LoVo (cell line): ENCODE measurements at places on chromosomes 4 and X.

DNA sequence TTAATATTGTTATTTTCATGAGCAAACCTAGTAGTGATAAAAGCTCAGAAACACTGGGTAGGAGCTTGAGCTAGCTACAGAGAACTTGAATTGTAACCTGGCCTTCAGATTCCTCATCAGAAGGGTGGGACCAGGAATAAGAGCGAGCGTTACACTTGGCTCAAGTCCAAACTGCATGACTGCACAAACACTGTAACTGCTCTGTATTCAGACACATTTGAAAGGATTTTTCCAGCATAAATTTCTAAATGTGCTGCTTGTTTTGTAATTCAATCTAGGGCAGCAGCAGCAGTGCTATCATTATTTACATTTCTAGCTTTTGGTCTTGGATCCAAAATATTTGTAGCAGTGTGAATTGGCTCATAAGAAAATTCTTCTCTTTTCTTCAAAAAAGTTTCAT, 133.0 kb upstream of the TMLHE start:
- peak; percentile 72 for DNase-seq

DNA sequence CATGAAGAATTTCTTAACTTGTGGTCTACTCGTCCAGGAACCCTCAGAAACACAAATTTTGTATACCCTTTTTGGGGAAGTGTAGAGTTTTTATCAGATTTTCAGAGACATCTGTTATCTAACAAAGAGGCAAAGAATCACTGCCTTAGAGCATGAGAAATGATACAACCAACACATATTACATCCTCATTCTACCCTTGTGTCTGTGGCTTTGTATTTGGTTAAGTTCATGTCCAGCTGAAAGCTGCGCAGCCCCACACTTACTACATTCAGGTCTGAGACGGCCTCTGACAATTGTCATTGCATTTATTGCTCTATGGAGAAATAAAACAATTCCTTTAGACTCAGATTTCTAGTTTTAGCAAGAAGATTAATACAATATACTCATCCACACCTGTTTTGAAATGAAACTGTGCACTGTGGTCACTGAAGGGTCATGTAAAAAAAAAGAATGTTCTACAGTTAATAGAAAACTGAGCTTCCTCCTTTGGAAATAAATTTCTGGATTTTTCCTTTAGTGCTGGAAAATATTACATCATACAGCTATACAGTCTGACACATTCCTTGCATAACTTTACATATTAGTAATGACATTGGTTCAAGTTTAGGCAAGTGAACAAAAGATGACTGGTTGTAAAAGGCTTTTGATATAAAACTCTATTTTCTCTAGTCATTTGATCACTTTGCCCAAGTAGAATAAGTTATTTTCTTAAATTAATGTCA, 39.8 kb downstream of the GLRB start:
- DNase-seq, result no peak

- no peak for DNase-seq
Measured at GRCh38 chr4:109497511-109497910, 62.5 kb upstream of the MCUB start.

- DNase-seq, result no peak
Measured at GRCh38 chr4:156335721-156336120, 382.1 kb upstream of the CTSO start.

GRCh38 chr4:132540268-132540667, 608.8 kb upstream of the PCDH10 start:
- no peak for DNase-seq

DNA sequence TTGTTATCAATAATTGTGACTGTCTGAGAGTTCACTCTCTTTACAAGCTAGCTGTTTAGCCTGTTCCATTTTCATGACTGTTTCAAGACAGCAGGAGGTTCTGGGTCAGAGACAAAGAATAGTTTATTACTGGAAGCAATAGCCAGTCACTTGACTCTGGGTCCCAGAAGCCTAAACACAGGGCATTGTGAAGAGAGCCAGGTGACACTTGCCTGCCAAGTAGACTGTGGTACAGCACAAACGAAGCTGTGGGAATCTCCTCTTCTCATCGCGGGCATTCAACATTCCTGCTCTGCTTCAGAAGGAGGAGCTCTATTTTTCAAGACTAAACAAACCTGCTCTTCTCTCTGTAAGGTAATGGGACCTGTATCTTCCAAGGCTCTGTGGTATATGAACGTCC, 485.1 kb downstream of the TRIML1 start:
- DNase-seq, result no peak

DNA sequence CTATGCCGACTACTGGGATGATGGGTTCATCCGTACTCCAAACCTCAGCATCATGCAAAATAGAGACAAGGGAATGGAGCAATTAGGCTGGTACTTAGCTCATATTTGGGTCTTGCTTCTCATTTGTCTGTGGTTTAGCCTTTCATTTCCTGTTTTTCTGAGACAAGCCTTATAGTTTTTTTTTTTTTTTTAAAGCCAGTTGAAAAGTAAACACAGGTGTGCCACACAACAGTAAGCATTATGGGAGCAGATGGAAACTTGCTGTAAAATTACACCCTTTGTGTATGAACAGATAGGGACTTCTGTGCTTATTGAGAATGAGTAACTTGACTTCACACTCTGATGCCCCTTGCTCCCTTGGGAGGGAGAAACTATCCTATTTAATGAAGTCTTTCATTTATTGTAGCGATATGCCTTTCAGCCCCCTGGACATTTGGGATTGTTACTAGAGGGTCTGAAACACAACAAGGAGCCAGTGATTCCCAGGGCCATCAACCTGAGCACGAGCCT, 13.7 kb downstream of the RASSF6 start:
- DNase-seq, result peak; percentile 57
